ENCODE measurements at places on chromosomes 4 and X.

- no peak for DNase-seq
Measured at GRCh38 chr4:26431461-26432180, 58.7 kb downstream of the CCKAR start.

DNA sequence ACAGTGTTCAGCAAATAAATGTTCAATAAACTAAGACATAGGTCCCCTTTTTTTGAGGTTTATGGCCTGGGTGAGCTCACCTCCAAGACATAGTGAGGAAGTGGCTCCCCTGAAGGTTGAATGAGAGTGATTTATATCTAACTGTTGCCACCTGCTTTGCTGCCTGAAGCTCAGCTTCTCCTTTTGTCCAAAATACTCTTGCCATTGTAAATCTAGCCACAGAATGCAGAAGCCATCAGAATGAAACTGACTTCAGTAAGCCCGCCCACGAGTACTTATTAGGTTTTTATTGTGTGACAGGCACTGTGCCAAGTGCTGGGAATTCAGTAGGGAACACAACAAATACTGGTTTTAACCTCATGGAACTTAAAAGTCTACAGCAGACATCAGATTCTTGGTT lies 18.0 kb downstream of the SPINK2 start:
- DNase-seq = no peak

- no peak for DNase-seq
Measured at GRCh38 chrX:34631479-34632220, 25.4 kb downstream of the TMEM47 start.

GRCh38 chr4:8252301-8253173 lies 17.0 kb upstream of the HTRA3 start:
- no peak for DNase-seq

- no peak for DNase-seq
Measured at GRCh38 chr4:5376015-5376414, 324.7 kb downstream of the STK32B start.

- DNase-seq = no peak
Measured at GRCh38 chrX:44775726-44776125, 68.1 kb upstream of the DUSP21 start.

- DNase-seq = no peak
Measured at GRCh38 chrX:142149919-142150318, 55.2 kb downstream of the MAGEC2 start.

GRCh38 chr4:47698837-47699236 lies 139.0 kb downstream of the CORIN start:
- DNase-seq = no peak

GRCh38 chrX:66914080-66914479 lies 275.2 kb upstream of the EDA2R start:
- DNase-seq = no peak

GRCh38 chrX:95893636-95894035 lies 791.0 kb upstream of the DIAPH2 start:
- no peak for DNase-seq

- no peak for DNase-seq
Measured at GRCh38 chr4:169098532-169098931, 88.5 kb upstream of the CBR4 start.

- DNase-seq = no peak
Measured at GRCh38 chrX:130106071-130106470, 4.2 kb downstream of the ELF4 start.

GRCh38 chr4:169115897-169116254 lies 105.8 kb upstream of the CBR4 start:
- DNase-seq = no peak

DNA sequence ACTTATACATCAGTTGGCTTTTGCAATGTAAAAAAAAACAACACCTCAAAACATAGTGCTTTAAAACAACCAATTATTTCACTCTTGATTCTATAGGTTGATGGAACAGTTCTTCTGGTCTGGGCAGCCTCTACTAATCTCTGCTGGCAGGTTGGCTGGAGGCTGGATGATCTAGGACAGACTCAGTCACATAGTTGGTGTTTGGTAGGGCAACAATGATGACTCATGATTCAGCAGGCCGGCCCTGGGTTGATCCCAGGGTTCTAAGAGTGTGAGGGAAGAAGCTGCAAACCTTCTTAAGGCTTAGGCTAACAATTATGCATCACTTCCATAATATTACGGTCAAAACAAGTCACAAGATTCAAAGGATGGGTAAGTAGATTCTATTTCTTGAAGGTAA lies 558.2 kb downstream of the ZNF674 start:
- no peak for DNase-seq

GRCh38 chr4:68218044-68218443 lies 27.4 kb downstream of the TMPRSS11B start:
- no peak for DNase-seq

- no peak for DNase-seq
Measured at GRCh38 chrX:123626962-123627361, 105.9 kb downstream of the THOC2 start.

DNA sequence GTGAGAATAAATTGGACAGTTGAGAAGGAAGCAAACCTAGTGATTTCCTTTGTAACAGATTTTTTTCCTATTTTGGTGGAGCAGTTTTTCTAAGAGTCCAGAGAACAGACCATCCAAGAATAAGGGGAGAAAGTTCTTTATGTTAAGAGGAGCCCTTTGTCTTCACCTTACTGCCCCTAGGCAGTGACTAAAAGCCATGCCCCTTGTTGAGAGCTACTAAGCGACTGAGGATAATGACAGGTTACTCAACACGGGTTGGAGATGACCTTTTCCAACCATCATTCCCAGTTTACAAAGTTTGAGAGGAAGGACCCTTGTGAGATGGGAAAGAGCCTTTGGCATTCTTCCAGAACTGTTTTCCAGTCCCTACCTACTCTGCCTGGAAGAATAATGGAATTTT lies 3.2 kb downstream of the CCDC160 start:
- DNase-seq = no peak

- no peak for DNase-seq
Measured at GRCh38 chr4:85776096-85776495, 301.1 kb downstream of the ARHGAP24 start.

DNA sequence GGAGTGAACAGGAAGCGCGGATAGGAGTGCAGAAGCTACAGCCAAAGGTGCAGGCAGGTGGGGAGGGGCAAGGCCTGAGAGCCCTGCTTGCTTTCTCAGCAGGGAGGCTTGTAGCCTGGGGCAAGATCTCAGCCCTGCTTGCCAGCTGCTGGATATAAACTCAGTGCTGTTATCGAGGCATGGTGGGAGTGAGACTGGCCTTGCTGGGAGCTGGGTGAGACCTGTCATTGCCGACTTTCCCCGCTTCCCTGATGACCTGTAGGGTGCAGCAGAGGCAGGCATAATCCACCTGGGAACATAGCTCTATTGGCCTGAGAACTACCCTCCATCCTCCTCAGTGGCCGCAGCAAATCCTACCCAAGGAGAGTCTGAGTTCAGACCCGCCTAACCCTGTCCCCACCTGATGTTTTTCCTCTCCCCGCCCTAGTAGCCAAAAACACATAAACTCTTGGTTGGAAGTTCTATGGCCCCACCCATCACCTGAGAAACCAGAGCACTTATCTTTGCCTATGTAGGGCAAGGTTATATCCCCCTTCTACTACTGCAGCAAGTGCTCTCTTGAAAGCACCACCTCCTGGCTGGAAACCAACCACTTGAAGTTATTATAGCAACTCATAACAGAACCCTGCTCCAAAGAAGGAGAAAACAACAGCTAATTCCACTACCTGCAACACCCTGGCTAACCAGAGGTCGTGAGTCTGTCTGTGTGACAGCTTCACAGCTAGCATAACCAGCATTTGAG lies 80.7 kb downstream of the FHIP1A start:
- DNase-seq = no peak

DNA sequence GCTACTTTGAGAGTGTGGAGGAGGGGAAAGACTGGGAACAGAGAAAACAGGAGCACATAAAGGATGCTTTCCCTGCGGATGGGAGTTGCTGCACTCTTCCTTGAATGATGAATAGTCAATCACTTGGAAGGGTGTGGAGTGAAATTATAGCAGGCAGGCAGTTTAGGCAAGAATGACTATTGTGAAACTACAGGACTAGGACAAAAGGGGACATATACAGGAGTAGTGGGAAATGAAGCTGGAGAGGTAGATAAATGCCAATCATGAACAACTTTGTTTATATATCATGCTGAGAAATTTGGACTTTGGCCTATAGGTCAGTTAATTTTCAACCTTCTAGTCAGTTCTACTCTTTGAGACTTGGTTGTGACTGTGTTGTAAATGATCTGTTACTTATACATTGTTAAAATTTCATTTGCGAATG lies 76.9 kb downstream of the PAQR3 start:
- DNase-seq = no peak

GRCh38 chr4:9989918-9990635 lies 31.2 kb downstream of the SLC2A9 start:
- DNase-seq = no peak

Measured in stimulated activated CD4-positive, alpha-beta T cell treated with anti-CD3 and anti-CD28 coated beads, Interleukin-1b, Interleukin-23, amount 100 ng/mL, for 24 hours (primary cell).